ENCODE measurements at places on chromosomes 6 and 20.

GRCh38 chr6:157635388-157636244 lies 187.4 kb upstream of the SNX9 start:
- DNase-seq = no peak

DNA sequence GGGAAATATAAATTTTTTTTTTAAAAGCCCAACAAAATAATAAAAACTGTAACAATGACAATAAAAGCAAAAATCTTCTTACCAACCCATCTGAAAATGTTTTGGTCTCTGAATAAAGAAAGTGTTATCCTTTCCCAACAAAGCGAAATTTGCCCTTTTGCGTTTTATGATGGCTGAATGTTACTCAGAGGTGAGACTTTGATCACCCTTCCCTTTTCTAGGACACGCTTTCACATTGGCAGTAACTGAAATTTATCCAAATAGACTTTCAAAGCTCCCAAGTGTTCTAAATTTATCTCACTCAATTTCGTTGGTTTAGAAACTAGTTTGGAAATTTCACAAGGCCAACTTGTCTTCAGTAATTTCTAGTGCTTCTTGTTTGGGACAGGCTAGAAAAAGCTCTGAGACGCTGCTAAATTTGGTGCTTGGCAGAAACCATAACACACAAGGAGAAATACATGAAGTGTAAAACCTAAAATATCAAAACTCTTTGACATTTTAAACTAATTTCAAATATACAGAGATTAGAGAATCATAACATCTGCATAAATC lies 354.5 kb upstream of the CITED2 start:
- no peak for DNase-seq

GRCh38 chr6:134381959-134382358 lies 64.0 kb upstream of the SGK1 start:
- no peak for DNase-seq

- DNase-seq = no peak
Measured at GRCh38 chr6:47464052-47464451, 13.5 kb upstream of the CD2AP start.

- DNase-seq = no peak
Measured at GRCh38 chr6:46356543-46356942, 134.7 kb downstream of the RCAN2 start.

GRCh38 chr6:56475736-56476457 lies 166.8 kb downstream of the DST start:
- DNase-seq = no peak

DNA sequence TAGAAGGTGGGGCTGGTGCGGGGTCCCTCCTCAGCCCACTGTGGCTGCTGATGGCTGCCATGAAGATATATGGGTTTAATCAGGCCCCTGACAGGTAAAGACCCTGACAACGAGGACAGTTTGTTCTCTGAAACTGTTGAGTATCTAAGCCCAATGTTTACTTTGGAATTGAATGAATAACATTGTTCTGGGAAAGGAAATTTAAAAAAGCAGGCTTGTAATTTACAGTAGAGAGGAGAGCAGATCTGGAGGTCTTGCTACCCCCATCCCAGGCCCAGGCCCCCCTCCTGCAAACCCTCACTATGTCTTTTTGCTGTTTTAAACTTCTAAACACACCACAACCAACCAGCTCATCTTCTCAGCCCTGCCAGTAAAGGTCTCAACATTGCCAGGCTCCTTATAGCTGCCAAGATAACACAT lies 171.3 kb downstream of the CDC5L start:
- DNase-seq = no peak

- no peak for DNase-seq
Measured at GRCh38 chr6:66103954-66104353, 396.9 kb upstream of the EYS start.

DNA sequence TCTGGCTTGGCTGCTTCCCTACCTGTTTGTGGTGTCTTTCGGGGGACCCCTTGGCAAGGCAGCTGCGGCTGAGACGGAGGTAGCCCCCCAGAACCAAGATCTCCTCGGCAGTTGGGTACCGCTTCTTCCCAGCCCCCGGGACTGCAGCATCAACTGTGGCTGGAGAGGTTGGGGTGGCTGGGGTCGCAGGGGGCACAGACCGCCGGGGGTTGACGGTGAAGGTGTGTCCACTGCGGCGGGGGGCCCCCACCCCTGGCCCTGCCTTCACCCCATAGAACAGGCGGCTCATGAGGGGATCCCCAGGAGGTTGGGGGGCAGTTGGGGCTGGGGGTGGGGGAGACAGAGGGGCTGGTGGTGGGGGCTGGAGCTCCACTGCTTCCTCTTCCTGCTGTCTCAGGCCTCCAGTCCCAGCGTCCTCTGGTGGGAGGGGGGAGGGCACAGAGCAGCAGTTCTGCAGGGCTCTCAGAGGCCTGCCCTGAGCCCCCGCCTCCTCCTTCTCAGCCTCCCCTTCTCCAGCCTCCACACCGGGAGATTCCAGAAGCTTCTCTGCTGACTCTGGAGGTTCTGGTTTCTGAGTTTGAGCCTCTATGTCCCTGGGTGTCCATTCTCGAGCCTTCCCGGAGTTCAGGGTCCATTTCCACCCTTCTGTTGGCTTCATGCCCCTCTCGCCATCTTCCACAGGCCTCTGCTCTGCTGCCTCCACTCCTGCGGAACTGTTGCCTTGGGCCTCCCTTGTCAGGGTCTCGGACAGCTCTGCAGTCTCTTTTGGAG lies 1.9 kb downstream of the PPP1R18 start:
- no peak for DNase-seq

GRCh38 chr20:57601211-57601570 lies 19.0 kb downstream of the ZBP1 start:
- no peak for DNase-seq

- DNase-seq = no peak
Measured at GRCh38 chr6:11595903-11596302, 58.4 kb downstream of the TMEM170B start.

GRCh38 chr6:34491091-34491430 lies 25.2 kb downstream of the PACSIN1 start:
- no peak for DNase-seq
